AG04449 (cell line): ENCODE measurements at places on chromosomes 12 and 14.

DNA sequence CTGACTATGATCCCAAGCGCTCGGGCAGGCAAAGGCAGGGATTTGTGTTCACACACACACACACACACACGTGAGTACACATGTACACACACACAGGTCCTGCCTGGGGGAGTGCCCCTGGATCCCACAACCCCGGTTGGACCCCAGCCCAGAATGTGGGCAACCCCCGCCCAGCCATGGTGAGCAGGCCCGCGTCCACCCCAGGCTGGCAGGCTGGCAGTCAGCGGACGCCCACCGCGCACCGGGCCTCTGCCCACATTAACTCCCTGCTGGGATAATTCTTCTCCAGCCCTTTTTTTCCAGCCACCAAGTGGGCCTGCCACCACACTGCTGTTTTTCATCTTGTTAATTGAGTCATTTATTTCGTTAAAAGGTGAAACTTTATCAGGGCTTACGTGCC, 256.2 kb downstream of the BCL11B start:
- no peak for DNase-seq

DNA sequence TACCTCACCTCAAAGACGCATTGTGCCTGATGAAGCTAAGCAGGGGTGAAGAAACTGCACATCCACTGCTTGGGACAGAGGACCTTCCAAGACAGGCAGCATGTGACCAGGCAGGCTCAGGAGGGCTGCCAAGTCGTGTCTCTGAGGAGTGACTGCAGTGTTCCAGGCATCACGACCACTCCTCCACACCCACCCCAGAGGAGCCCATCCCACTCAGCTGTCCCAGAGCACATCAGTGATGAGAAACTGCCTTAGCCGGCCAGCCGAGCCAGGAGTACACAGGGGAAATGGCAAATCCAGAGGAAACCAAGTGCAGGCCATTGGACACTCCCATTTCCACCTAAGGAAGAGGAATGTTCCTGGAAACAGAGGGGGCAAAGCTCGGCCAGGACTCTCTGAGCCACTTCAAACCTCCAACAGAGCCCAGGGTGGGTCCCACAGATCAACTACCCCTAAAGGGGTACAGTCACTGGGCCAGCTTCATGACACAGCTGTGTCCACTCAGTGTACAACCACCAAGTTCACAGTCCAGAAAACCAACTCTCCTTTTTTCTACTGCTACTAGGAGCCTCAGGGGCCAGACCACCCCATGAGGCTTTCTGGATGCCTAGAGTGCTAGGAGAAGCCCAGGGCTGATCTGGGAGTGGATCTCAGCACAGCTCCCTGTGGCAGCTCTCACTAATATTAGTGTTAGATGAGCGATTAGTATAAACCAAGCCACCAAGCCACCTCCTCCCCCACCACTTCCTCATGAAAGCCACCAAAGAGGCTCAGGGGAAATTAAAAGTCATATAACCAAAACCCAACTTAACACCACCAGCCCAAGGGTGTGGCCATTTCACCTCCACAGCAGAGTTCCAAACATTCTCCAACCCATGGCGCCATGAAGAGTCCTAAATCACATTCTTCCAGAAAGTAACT, 15.4 kb downstream of the PXN start:
- no peak for DNase-seq

DNA sequence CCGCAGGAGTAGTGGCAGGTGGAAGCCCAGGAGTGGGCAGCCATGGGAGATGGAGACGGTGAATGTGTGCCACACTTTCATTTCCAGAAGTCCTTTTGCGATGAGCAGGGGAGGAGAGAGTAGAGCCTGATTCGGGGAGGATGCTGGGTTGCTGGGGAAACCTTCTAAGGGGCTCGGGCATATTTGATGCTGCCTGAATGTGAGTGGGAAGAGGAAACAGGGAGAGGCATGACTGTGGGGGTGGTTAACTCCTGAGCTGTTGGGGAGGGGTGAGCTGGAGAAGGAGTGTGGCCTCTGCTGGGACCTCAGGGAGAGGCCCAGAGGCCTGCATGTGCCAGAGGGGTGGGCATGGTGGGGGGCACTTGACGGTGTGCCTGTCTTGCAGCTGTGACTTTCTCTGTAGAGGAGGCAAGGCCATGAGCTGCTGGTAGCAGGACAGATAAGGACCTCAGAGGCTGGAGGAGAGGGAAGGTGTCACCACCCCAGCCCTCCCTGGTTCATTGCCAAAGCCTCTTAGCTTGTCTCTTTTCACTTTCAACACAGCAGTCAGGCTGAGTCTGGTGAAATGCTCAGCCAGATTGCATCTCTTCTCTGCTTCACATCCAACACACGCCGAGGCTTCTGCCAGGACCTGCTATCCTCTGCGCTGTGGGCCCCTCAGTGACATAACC, 11.4 kb downstream of the GLT1D1 start:
- DNase-seq = no peak

GRCh38 chr12:6827437-6827911, 733 bp upstream of the P3H3 start:
- DNase-seq = no peak

GRCh38 chr12:120467439-120467838, 2.1 kb downstream of the SRSF9 start:
- DNase-seq = no peak

DNA sequence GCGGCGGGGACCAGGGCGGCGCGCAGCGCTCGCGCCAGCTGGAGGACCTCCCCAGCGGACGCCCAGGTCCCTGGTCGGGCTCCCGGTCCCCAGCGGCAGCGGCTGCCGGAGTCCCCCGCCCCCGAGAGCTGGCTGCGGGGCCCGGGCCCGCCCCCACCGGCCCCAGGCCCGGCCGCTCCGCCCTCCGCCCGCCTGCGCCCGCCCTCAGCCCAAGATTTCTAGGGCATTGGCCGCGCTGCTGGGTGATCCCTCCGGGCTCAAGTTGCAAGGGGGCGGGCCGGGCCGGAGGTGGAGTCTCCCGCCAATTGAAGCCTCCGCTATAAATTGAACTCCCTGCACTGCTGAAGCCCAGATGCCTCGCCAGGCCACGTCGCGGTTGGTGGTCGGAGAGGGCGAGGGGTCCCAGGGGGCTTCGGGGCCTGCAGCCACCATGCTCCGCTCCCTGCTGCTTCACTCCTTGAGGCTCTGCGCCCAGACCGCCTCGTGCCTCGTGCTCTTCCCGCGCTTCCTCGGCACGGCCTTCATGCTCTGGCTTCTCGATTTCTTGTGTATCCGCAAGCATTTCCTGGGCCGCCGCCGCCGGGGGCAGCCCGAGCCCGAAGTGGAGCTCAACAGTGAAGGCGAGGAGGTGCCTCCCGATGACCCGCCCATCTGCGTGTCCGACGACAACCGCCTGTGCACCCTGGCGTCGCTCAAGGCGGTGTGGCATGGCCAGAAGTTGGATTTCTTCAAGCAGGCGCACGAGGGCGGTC, at the start of gene DIO3:
TSS of gene DIO3 (plus strand) at position 351 of the 752 bp plus-strand sequence.
- DNase-seq = no peak

GRCh38 chr14:54642801-54643695, 76.1 kb downstream of the SAMD4A start:
- DNase-seq = no peak

- DNase-seq = no peak
Measured at GRCh38 chr12:50120521-50120920, 8.5 kb downstream of the COX14 start.

- no peak for DNase-seq
Measured at GRCh38 chr12:32089586-32089985, 17.1 kb upstream of the BICD1 start.

- no peak for DNase-seq
Measured at GRCh38 chr12:124754949-124755800, 108.5 kb downstream of the SCARB1 start.
